HFFc6 (cell line): ENCODE measurements at places on chromosomes 7 and 10.

DNA sequence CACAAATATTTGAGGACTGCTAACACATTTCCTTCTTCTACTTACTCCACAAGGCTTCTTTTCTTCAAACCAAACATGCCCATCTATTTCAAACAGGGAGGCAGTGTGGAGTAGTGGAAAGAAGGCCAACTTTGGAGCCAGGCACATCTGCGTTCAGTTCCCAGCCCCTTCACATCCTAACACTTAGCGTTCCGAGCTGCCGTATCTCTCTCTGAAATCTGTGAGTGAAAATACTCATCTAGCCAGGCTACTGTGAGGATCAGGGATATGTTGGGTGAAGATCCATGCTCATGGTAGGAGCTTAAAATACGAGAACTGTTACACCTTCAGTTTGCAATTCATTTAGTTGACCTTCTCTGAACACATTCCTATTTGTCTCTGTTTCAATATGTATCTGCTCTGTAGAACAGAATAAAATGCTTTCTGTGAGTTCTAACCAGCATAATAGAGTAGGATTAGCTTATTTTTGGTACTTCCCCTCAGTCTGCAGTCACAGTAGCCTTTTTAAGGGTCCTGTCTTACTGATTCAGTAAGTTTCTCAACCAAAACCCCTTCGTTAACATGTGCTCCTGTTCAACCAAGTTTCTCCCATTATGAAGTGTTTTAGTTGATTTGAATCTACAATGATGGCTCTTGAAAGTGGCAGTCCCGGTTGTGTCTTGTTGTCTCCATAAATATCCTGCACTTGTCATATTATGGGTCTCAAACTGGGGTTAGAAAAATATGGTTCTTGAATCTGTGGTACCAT is 3.3 kb upstream of the MEST start:
- no peak for DNase-seq

- no peak for DNase-seq
Observed at GRCh38 chr7:82559193-82559805, 115.7 kb upstream of the CACNA2D1 start.

DNA sequence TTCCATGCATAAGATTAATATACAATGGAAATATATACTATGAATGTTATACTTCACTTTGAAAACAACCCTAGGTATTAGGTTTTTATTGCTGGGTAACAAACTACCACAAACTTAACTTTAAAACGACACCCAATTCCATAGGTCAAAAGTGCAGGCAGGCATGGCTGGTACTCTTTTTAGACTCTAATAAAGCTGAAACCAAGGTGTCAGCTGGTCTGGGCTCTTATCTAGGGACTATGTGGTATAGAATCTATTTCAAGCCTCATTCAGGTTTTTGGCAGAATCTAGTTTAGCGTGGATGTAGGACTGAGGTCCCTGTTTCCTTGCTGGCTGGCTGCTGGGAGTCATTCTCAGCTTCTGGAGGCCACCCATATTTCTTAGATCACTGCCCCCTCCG is 65.0 kb upstream of the TMEM168 start:
- DNase-seq: no peak

DNA sequence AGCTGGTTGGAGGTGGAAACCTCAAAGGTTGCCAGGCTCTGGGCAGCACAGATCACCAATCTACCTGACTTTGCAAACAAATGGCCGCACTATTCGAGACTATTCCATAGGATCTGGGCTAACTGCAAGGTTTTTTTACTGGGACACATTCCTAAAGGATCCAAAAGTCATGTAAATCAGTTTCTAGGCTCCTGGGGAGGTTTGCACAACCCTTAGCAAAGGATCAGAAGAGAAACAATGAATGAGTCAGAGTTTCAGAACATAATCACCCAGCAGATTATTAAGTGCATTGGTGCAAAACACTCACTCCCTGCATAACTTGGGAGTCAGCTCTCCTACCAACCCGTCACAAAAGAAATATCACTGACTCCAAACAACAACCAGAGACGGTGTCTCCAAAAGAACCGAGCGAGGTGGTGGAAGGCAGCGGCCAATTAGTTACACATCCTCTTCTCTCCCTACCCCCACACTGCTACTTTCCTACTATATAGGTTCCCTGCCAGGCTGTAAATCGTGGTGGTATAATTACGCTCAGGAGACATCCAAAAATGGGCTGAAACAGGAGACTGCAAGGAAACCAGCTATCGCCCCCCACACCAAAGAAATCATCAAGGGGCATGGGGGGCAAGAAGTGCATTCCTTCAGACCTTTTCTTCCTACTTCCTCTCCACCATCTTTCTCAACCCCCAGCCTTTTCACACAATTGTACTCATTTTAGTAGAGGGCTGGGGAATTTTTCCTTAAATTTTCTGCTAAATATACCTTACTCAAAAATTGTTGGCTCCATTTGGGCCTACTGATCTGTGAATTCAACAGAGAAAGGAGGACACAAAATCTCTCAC is 3.2 kb downstream of the UBE2H start:
- peak; percentile 88 for DNase-seq

- no peak for DNase-seq
Observed at GRCh38 chr10:452512-453426, 236.7 kb downstream of the DIP2C start.

DNA sequence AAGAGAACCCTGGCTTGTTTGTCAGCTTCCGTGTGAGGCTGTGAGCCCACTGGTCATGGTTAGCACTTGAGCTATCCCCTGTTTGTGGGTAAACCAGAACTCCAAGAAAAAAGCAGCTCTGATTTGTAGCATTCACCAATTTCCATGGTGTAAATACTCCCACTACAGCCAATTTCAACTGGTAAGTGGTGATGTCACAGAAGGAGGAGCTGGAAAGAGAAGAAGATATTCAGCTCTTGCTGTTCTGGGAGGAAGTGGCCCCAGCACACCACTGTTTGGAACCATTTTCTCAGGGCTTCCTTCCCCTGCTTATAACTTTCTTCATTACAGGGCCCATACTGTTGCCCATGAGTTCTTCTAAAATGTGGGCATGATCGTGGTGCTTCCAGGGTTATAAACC is 500.1 kb upstream of the ZMIZ1 start:
- DNase-seq: no peak
